ENCODE measurements at places on chromosomes 3 and 15.
A peak's percentile ranks its signal among the peaks of the same experiment; 100 is the strongest.

GRCh38 chr15:64180235-64180824, 17.5 kb upstream of the PPIB start:
- H3K4me1 ChIP-seq: no peaks in the 10 kb centered on the region
- no peak overlapping the region for H3K4me3 ChIP-seq
- H3K36me3 ChIP-seq: peaks cover 11% of the 10 kb centered on the region

- no peaks in the 10 kb centered on the region for H3K36me3 ChIP-seq
- H3K27me3 ChIP-seq: no peaks in the 10 kb centered on the region
- H3K4me3 ChIP-seq: no peak overlapping the region
- DNase-seq: no peak
- H3K27ac ChIP-seq: no peak overlapping the region
Measured at GRCh38 chr3:149435996-149436885, 38.3 kb upstream of the TM4SF4 start.

DNA sequence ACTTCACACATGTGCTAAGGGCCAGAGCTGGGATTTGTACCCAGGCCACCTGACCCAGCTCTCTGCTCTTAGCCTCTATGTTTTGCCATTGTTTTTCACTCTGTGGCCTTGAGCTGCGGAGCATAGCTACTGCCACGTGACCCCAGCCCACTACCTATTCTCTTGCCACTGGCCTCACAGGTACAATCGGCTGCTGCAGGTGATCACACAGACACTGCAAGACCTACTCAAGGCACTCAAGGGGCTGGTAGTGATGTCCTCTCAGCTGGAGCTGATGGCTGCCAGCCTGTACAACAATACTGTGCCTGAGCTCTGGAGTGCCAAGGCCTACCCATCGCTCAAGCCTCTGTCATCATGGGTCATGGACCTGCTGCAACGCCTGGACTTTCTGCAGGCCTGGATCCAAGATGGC, 46.2 kb downstream of the SEMA3G start:
- H3K27me3 ChIP-seq: no peaks in the 10 kb centered on the region
- H3K27ac ChIP-seq: no peak overlapping the region
- no peak for DNase-seq
- no peak overlapping the region for H3K4me3 ChIP-seq
- no peaks in the 10 kb centered on the region for H3K4me1 ChIP-seq
- peaks cover 18% of the 10 kb centered on the region for H3K36me3 ChIP-seq

DNA sequence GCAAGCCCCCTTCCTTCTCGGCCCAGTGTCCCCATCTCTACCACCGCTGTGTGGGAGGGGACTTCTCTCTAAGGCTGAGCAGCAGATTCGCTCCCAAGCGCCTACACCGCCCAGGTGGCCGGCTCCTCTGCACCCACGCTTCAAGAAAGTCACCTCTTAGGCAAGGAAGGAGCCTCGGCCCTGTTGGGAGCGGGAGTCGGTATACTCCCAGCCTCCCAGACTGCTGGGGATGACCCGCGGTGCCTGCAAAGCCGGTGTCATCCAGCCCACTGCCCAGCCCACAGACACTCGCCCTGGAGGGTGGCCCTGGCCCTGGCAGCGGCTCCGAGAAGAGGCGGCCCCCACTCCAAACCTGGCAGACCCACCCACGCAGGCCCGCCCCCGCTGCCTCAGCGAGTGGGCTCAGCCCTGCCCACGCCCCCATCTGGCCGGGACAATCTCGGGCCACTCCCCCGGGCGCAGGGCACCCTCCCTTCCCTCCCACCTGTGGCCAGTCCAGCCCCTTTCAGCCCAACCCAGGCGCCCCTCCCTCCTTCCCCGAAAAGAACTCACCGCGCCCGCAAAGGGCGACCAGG, 396 bp downstream of the CHRNB4 start:
- peaks cover 18% of the 10 kb centered on the region for H3K4me1 ChIP-seq
- no peaks in the 10 kb centered on the region for H3K36me3 ChIP-seq
- peak overlapping the region; percentile 31 for H3K4me3 ChIP-seq
- no peaks in the 10 kb centered on the region for H3K27me3 ChIP-seq
- no peak overlapping the region for H3K27ac ChIP-seq

DNA sequence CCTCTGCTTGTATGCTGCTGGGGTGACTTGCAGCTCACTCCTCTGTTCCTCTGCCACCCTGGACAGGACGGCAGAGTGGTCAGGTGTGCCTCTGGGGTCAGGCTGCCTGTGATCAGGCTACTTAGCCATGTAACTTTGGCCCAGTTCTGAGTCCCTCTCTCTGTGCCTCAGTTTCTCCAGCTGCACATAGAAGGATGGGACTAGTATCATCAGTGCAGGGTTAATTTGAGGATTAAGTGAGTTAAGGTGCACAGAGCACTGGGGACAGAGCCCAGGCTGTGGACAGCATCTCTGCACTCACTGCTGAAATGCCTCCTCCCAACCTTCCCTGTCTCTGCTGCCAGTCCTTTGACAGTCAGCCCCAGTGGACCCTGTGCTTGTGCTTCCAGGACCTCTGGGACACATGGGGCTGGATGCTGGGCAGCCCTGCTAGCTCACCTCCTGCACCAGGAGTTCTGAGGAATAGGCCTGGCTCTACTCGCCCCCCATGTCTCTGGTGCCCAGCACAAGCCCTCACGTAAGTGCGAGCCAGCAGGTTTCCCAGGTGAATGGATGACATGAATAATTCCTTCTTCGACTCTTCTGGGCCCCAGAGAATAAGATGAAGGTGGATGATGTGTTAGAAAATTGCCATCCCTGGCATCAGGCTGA, 19.3 kb upstream of the PRR23E start:
- no peaks in the 10 kb centered on the region for H3K27me3 ChIP-seq
- H3K27ac ChIP-seq: no peak overlapping the region
- no peaks in the 10 kb centered on the region for H3K36me3 ChIP-seq
- DNase-seq: no peak
